Fibroblast of skin of scalp (primary cell): ENCODE measurements at places on chromosomes 2 and 18.

DNA sequence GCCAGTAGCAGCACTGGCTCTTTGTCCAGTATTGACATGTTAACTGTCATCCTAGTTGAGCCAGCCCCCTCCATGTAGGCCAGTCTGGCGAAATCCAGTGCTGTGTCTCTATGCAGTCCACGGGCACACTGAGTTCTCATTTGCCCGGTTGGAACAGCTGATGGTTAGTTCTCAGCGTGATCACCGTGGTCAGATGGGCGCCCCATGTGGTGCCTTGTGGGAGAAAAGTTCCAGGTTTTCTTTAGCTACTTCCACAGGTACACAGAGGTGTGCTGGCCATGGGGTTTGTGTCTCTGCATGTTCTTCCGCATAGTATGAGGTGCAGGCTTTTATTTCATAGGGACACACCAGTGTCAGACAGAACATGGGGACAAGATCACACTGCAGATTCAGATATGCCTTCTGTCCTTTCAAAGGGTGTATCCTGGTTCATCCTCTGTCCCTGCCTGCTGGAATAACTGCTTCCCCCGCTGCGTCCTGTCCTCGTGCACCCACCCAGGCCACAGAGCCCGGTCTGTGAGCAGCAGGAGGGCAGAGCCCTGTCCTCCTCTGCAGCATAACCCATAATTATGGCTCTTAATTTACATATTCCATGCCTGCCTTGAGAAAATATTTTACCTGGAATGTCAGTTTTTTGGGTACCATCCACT is 334.1 kb downstream of the GBX2 start:
- DNase-seq, result no peak

DNA sequence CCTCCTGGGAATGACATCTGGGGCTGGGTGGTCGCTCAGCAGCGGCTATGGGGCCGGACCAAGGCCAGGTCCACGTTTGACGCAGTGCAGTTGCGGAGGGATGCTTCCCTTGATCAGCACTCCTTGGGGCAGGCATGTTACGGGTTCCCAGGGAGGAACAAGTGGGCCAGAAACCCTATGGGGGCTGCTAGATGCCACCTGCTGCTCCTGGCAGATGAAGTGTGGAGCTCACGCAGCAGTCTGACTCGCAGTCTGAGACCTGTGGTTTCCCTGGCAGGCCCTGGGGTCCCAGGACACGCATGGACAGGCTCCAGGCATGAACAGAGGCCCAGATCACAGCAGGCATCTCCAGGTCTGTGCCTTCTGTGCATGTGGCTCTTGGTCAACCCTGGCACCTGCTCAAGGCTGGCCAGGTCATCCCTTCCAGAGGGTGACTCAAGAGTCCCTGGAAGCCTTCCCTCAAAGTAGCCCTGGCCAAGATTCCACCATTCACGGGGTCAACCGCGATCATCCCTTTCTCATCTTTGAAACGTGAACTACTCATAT is 20.0 kb downstream of the KCNF1 start:
- DNase-seq, result no peak

DNA sequence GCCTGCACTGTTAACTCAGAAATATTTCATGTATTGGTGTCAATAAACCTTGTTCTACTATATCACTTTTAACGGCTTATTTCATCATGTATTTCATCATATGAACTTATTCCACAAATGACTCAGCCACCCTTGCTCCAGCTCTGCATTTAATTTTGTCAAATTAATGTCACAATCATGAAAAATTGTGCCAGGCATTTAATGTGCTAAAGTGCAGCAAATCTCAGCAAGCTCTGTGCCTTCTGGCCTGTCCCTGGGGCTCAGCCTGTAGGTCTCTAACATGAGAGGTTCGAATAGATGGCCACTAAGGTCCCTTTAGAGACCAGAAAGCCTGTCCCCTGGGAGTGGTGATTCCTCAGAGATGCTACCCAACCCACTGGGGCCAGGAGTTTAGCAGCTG is 28.6 kb downstream of the BOD1L2 start:
- no peak for DNase-seq

GRCh38 chr2:214593727-214594126 is 182.9 kb downstream of the VWC2L start:
- DNase-seq, result peak; percentile 83

GRCh38 chr18:42078711-42079110 is 123.7 kb downstream of the PIK3C3 start:
- peak; percentile 14 for DNase-seq

DNA sequence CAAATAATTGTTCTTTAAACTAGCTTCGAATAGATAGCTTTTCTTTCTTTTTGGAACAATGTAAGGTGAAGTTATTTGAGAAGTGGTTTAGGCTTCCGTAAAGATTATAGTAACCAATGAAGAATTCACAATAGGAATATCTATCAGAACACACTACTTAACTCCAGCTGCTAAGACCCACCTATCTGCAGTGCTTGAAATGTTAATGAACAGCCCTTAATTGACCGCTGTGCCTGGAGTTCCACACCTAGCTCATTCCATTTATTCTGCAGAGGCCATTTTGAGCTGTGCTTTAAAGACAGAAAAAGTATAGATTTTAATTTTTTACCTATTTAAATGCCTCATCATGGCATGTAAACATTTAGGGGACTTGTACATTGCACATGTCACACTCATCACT is 83.3 kb upstream of the APCDD1 start:
- DNase-seq, result no peak

GRCh38 chr2:205726506-205726905 is 44.2 kb downstream of the NRP2 start:
- DNase-seq, result no peak

- DNase-seq, result peak; percentile 75
These were observed 21.4 kb upstream of the SPIRE1 start for GRCh38 chr18:12679183-12679786.

DNA sequence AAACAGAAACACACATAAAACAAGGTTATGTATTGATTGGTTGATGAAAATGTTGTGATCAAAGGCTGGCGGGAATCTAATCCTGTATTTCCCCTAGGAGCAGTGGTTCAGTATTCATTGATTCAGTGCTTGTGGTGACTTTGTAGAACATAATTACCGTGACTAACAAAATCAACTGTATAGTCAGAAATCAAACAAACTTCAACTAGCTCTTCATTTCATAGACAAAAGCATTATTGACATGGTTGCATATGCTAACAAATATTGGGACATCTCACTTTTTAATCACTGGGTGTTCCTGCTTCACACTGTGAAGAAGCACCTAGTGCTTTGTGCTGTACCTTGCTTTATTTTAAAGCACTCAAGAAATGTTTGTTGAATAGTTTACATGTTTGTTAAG is 41.4 kb downstream of the USP14 start:
- no peak for DNase-seq

DNA sequence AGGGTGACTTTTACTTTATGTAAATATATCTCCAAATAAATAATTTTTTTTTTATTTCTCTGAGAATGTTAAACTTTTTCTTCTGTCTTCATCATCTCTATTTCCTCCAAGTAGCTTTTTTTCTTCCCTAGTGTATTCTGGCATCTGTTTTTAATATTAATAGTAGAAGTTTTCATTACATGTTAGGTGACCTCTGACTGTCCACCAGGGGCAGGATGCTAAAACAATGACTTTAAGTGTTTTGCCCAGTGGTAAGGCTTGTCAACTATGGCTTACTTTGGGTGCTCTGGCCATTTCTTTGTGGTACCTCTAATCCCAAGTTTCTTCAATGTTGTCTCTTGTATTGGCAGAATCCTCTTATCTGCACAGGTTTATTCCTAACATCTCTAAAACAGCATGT is 127.1 kb downstream of the SRBD1 start:
- peak; percentile 46 for DNase-seq

DNA sequence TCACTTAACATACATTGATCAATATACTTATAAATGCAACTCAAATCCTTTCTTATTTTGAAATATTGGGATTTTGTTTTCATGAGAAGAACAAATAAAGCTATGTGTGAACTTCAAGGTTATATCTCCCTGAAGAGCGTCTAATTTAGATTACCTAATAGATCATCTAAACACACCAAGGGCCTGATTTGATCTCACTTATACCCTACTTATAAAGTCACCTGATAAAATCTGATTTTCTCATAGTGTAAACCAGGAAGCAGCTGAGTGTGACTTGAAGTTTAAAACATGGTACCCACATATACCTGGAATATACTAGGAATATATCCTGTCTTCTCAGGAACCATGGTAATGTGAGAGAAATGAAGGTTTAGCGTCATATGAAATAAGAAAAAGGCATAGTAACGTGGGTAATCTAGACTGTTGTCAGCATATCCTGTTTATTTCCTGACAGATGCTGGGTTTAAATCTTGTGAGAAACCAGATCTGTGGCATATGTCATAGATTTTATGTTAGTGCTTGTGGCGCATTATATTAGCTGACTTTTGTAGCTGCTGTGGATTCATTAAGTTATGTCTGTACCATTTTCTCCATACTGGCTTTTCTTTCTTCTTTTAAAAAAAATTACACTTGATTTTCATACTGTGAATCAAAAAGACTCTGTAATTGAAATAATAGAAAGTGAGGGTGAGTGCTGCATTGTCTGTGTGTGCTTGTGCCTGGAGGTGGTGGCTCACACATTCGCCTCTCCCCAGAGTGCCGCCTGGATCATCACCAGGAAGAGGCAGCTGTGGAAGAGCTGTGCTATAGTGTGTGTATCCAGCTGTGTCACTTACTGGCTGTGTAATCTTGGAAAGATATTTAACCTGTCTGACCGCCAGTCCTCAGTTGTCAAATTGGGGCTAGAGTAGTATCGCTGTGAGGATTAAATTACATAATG is 164.0 kb downstream of the MYO3B start:
- DNase-seq, result no peak

DNA sequence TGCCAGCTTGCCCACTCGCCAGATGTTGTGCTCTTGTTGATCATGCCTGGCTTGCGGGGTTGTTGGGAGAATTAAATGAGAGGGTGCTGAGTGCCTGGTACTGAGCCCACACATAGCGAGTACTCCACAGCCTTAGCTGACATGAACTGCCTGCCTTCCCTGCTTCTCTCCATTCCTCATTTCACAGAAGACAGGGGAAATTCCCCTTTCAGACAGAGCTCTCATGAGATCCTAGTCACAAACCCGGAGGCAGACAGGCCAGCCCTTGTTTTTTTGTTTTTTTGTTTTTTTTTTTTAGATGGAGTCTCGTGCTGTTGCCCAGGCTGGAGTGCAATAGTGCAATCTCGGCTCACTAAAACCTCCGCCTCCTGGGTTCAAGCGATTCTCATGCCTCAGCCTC is 17.1 kb upstream of the DNMT3A start:
- no peak for DNase-seq

DNA sequence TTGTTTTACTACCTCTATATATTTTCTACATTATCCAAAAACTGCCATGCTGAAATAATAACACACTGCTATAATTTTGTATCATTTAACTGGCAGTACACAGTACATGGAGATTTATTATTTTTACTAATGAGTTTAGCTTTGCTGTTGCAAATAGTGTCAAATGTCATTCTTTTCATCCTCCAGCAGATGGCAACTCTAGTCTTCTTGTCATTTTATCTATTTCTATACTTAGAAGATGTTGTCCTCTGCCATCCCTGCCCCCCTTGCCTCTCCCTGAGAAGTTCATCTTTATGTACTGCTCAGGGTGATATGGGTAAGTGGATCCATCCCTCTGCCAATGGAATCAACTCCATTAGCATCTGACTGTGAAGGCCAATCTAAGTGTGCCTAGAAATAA is 21.7 kb upstream of the LRRTM1 start:
- DNase-seq, result peak; percentile 70

GRCh38 chr2:138780908-138781307 is 718 bp upstream of the NXPH2 start:
- DNase-seq, result no peak

GRCh38 chr2:144310889-144311608 is 208.9 kb downstream of the ZEB2 start:
- no peak for DNase-seq

- DNase-seq, result no peak
These were observed 2.4 kb downstream of the TMEM200C start for GRCh38 chr18:5892823-5893431.

GRCh38 chr18:60892441-60892840 is 440.8 kb upstream of the CDH20 start:
- peak; percentile 46 for DNase-seq

- DNase-seq, result no peak
These were observed 23.7 kb upstream of the PLEKHM3 start for GRCh38 chr2:208049006-208049405.

GRCh38 chr2:28428486-28428885 is 35.8 kb downstream of the FOSL2 start:
- DNase-seq, result no peak

DNA sequence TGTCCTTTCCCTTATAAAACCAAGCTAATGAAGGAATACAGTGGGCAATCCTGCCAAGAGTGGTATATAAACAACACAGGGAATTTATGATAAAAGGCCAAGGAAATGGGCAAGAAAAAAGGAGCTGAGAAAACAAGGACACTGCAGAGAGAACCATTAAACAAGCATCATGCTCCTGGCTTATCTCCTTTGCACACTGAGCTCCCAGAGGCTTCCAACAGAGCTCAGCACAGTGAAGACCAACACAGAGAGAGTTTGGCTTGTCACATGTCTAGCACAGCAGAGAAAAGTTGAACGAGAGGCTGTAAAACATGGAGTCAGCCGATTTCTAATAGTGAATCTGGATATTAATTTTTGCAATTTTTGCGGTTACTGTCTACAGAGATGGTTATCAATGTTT is 68.0 kb upstream of the KLF7 start:
- no peak for DNase-seq

DNA sequence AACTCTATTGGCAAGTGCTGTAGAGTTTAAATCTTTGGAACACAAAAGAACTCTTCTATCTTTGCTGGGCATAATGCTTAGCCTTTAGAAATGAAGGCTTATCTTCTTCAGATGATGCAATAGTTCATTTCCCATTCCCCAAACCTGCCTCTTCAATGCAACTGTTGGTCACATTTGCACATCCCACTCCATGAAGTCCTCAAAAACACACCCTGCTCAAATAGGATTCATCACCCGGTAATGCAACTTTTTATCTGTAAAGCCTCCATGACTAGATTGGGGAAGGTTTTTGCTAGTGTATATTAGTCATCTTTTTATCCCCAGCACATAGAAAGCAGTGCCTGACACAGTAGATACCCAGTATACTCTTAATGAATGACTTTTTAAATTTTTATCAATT is 376.4 kb downstream of the RBM43 start:
- peak; percentile 1 for DNase-seq

GRCh38 chr2:152942940-152943440 is 224.6 kb downstream of the ARL6IP6 start:
- no peak for DNase-seq

GRCh38 chr2:167758292-167758691 is 489.1 kb downstream of the STK39 start:
- no peak for DNase-seq

GRCh38 chr2:212327171-212327809 is 211.3 kb downstream of the ERBB4 start:
- no peak for DNase-seq

GRCh38 chr2:219434468-219434717 is 250 bp upstream of the SPEG start:
- DNase-seq, result no peak

GRCh38 chr2:8663997-8664396 is 17.9 kb upstream of the ID2 start:
- no peak for DNase-seq

GRCh38 chr18:22084547-22084946 is 84.8 kb upstream of the GATA6 start:
- no peak for DNase-seq

- no peak for DNase-seq
These were observed 72.8 kb upstream of the TWIST2 start for GRCh38 chr2:238774980-238775509.
